ENCODE measurements at places on chromosomes 1 and 21. TPM values are rescaled to one million over a fixed set of nuclear protein-coding genes. Genes with fewer than 3 reads are reported as not detected.

The LCE1E gene
- not detected for total RNA-seq

DNA sequence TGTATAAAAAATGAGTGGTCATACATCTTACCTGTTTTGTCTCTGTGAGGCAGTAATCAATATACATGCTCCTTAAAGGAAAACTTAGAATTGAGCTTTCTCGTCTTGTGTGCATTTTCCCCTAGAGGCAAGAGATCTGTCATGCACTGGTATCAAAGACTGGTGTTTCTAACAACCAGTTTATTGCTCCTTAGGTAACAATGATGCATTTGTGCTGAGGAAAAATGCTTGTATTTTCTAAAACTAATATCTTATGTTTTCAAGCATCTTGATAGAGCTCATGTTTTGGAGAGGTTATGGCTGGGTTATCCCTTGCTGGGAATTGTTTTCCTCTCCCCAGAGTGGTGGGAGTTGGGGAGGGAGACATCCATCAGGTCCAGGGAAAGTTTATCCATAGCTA is 23.9 kb upstream of the CCDC190 start:
- DNase-seq = no peak
- H3K36me3 ChIP-seq = no peaks in the 10 kb centered on the region
- H3K4me1 ChIP-seq = no peaks in the 10 kb centered on the region
- no peak overlapping the region for H3K27ac ChIP-seq

DNA sequence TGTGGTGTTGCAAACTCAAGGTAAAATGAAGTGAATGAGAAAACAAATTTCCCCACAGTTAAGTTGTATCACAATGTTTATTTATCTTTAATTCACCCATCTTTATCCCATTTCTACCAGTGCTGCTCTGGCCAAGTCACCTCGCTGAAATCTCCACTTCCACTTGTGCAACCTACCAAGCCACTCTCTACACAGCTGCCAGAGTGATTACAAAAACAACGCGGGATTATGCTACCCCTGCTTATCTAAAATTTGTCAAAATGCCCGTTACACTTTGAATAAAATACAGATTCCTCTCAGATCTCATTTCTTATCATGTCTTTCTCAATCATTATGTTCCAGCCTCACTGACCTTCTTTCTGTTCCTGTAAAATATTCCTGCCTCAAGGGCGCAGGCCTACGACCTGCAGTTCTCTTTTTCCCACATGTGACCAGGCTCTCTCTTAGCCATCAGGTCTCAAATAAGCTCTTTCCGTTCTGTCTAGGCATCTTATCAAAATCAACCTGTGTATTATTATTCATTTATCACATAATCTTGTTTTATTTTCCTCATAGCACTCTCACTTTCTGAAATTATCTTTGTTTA is 95.6 kb downstream of the NTMT2 start:
- no peak for DNase-seq
- no peak overlapping the region for H3K4me3 ChIP-seq
- no peaks in the 10 kb centered on the region for H3K27me3 ChIP-seq

- peaks cover 22% of the 10 kb centered on the region for H3K4me1 ChIP-seq
- H3K27ac ChIP-seq = no peak overlapping the region
Measured at GRCh38 chr21:43328958-43329691, 97.8 kb downstream of the SIK1 start.

GRCh38 chr1:219753914-219754313 is 141.0 kb upstream of the ZC3H11B start:
- H3K36me3 ChIP-seq = no peaks in the 10 kb centered on the region
- no peaks in the 10 kb centered on the region for H3K27me3 ChIP-seq
- H3K4me3 ChIP-seq = no peak overlapping the region

- H3K27ac ChIP-seq = no peak overlapping the region
- no peaks in the 10 kb centered on the region for H3K27me3 ChIP-seq
- DNase-seq = no peak
Measured at GRCh38 chr21:46569081-46569480, 35.8 kb downstream of the S100B start.

DNA sequence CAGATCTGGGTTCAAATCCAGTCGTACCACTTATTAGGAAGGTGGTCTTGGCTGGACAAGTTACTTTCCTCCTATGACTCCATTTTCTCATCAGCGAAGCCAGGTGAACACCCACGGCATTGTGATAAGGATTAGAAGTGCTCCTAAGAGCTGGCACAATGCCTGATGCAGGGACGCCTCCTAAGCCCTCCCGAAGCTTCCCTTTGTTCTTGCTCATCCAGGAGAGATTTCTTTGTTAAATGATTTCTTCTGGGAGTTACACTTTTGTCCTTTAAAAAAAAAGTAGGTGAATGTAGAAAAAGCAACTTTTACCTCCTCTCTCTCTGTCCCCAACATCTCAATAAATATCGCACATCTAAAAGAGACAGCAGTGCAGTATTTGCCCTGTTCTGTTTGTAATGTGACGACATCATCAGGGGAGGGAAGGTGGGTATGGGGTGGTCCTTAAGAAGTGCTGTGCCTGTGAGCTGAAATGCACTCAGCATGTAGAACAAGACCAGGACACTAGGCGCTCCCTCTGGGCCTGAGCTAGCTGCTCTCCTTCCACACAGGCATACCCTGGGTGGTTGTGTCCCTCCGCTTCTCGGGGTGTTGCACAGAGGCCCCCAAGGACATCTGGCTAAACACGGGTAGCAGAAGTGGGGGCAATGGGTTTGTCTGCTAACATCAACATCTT is 43.9 kb downstream of the SUSD4 start:
- H3K27me3 ChIP-seq = no peaks in the 10 kb centered on the region
- no peak overlapping the region for H3K4me3 ChIP-seq
- no peaks in the 10 kb centered on the region for H3K4me1 ChIP-seq
- no peak overlapping the region for H3K27ac ChIP-seq
